ENCODE measurements at places on chromosomes 3 and 15. TPM values are rescaled to one million over a fixed set of nuclear protein-coding genes. Genes with fewer than 3 reads are reported as not detected.

DNA sequence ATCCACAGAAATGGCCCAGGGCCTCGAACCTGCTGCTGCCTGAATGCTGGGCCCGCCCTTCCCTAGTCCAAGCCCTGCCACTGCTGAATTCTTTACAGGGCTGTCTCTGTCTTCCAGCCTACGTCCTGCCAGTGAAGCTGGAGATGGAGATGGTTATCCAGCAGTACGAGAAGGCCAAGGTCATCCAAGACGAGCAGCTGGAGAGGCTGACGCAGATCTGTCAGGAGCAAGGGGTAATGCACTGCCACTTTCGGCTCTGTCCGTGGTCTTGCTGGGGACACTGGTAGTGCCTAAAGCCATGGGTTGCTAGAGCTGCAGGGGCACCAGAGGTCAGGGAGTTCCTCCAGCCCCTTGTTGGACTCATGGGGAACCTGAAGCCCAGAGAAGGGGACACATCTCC lies 115.7 kb downstream of the TMEM266 start:
- no peak for DNase-seq

DNA sequence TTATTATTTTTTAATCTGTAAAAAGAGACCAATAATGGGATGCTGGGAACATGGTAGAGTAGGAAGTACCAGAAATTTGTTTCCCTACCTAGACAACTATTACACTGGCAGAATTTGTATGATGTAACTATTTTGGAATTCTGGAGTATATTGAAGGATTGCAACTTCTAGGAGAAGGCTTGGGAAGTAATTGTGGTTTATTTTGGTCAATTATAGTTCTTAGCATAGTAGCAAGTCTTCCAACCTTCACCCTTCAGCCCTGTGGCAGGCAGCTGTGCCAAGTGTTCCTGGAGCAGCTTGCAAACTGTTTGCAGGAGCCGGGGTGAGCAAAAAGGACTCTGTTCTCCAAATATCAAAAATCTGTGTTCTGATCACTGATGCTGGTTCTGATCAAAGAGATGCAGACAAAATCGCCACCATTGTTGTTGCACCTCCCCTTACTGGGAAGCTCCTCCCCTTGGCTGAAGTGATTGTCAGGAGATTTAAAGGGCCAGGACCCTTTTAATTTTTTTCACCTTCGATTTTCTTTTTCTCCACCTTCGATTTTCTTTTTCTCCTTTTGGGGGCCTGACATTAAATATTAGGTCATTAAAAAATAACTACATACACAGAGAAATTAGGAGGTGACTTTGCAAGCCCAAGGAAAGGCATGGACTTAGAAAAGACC lies 363.3 kb downstream of the SLC9A9 start:
- DNase-seq: peak; percentile 13

Gene PTX3
- total RNA-seq: 216 TPM

Gene SOX14
- total RNA-seq: not detected

DNA sequence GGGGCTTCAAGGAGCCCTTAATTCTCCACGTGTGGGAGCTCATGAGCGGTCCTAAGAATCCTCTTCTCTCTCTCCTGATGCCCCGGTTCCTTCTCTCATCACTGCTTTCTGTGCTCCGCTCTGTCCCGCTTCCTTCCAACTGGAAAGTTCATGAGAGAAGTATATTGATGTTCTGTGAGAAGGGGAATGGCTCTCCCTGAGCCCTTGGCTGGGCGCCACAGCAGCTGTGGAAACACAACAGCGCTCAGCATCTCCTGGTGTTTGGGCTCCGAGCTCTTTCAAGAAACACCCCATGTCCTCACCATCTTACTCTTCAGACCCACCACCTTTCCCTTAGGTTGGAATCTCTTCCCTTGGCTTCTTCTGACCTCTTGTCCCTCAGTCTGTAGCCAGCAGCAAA lies 161.7 kb downstream of the VGLL4 start:
- peak; percentile 46 for DNase-seq

DNA sequence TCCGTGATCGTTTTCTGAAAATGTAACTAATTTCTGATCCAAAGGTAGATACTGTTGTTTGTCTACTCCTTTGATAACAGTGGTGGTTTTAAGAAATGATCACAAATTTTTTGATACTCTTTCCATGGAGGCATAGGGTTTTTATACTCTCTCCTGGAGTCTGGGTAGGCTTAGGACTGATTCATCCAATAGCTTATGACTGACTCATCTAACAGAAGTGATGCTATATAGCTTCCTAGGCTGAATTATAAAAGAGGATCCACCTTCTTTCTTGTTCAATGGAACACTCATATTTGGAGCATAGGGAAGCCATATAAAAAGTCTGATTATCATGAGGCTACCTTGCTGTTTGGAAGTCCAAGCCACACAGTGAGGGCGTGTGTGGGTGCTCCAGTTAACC lies 84.3 kb downstream of the CHST2 start:
- peak; percentile 11 for DNase-seq

DNA sequence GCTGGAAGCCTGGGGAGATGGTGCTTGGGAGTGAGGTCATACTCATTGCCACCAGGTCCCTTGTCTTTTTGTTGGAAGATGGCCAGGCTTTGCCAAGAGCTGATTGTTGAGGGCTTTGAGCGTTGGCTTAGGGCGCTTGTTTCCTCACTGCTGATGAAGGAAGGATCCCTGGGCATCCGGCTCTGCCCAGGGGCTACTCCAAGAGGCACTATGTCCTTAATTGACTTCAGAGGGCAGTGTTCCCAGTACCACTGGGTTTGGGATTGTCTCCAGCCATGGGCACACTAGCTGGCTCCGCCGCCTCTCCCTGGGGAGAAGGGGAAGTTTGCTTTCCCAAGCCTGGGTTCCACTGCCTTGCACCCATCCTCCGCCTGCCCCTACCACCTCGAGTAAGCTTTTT lies 57.2 kb upstream of the RGMA start:
- DNase-seq: no peak

Gene CCR8
- total RNA-seq: not detected

DNA sequence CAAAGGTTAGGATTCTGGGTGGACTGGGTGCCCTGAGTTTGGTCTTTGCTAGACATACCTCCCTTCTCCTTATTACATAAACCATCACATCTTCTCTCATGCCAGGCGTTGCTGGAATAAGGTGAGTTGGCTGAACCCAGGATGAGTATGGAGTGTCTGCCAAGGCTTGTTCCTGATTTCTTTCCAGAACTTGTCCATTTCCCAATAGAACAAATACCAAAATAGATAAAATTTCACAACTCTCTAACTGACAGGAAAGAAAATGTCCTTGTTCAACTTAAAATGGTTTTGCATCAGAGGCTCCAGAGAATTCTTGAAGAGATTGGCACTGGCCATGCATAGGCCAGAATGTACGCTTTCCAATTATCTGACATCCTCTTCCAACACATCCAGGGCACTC lies 291.9 kb downstream of the IGSF11 start:
- DNase-seq: no peak

Gene BUB1B
- 35.2 TPM for total RNA-seq

Gene BTBD1
- total RNA-seq: 69.0 TPM

DNA sequence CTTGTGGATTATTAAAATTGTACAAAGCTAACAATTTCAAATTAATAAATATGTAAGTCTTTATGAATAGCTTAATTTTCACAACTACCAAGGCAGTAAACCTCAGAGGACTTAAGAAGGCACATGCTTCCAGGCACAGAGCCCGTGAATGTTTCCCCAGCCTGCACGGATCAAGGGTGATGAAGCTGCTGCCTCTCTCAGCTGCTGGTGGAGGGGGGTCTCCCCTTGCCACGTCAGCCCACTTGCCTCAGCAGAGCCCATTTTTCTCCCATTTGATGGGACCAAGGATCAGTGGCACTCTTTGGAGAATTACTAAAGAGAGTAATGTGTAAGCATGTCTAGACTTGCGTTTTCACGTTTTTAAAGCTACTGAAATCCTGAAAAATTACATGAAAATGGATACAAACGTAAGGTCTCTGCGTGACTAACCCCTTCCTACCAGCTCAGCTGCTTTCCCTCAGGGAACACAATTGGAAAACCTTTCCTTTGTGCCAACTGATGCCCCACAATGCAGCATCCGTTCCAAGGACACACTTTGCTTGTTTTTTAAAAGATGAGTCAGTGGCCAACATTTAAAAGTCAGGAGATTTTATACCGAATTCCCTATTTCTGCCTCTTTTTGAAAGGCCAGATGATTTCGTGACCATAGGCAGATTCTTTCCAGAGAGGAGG lies 494.1 kb downstream of the GABRG3 start:
- DNase-seq: no peak

DNA sequence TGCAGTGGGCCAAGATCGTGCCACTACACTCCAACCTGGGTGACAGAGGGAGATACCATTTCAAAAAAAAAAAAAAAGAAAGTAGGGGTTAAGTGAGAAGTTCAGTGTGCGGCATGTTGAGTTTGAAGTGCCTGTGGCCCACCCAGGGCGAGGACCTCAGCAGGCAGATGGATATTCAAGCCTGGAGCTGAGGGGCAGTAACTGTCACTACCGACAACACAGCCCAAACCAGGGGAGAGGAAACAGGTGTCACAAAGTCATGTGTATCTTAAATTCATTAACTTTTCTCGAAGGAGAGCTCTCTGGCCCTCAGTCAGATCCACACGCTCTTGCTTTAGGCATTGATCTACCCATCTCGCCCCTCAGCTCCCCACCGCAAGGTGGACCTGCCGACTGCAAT lies 45.3 kb downstream of the FEM1B start:
- no peak for DNase-seq

DNA sequence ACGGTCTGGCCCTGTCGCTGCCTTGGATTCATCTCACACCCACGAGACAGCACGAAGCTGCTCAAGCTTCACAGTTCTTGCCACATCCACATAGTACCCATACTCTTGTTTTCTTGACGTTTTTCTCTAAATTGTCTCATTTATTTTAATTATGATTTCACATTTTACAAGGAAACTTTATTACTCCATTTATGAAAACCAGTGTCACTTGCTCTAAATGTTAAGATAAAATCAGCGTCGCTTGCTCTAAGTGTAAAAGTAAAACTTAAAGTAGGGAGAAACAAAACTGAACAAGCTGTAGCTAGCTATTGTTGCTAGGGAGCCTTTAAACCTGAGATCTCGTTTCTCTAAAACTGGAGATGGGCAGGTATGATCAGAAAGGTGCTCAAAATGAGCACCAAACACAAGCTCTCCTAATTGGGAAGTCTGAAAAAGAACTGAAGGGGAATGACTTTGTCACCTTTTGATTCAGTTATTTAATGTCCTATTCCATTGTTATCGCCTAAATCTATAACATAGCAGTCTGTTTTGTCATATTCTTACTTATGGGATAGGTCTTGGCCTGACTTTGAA lies 680 bp downstream of the IFT122 start:
- peak; percentile 65 for DNase-seq

DNA sequence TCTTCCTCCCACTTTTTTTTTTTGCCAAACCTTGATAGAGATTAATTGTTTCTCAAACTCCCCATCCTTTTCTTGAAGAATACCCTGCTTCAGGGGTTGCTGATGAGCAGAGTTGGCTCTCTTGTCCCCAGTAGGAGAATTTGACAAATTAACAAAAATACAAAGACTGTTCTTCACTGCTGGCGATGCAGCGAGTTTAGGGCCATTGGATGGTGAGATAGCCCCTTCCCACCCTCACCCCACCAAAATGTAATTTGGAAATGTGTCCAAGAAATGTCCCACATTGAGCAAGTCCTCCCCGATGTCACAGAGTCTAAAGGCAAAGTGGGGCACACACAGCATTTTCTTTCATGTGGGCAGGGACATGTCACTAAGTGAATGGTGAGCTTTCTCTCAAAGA lies 136.0 kb upstream of the RARB start:
- no peak for DNase-seq

GRCh38 chr3:188947401-188948280 lies 224.1 kb upstream of the TPRG1 start:
- peak; percentile 98 for DNase-seq

DNA sequence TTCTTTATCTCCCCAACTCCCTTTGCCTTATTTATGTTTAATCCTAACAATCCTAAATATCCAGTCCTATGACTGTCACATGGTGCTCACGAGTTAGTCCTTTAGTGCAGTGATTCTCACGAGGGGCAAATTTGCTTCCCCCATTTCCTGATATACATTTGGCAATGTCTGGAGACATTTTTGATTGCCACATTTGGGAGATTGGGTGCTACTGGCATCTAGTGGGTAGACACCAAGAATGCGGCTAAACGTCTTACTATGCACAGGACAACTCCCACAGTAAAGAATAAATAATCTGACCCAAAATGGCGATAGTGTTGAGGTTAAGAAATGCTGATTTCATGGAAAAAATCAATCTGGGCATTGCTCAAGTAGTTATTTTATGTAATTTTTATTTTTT lies 466.5 kb downstream of the ROBO2 start:
- no peak for DNase-seq

DNA sequence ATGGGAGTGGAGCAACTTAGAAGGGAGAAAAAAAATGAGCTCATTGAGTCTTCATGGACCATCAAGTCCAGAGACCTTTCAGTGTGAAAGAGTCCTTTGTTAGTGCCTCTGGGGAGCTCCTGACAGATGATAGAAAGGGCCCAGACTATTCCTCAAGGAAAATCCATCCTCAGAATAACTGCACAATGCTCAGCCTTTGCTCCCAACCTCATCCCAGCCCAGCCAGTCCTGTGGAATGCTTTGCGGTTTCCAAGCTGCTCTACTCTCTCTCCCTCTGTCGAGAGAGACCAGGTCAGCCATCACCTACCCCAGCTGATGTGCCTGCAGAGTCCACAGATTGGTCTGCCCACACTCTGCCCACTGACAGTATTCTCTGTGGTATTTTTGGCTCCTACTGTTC lies 406.2 kb downstream of the MFSD1 start:
- DNase-seq: peak; percentile 21

Gene SPTSSB
- not detected for total RNA-seq

- peak; percentile 31 for DNase-seq
Observed at GRCh38 chr3:177657243-177657642, 460.0 kb upstream of the TBL1XR1 start.

- DNase-seq: no peak
Observed at GRCh38 chr3:10964537-10965167, 27.9 kb upstream of the SLC6A1 start.

GRCh38 chr15:73560501-73561117 lies 72.6 kb downstream of the NPTN start:
- peak; percentile 89 for DNase-seq

GRCh38 chr3:123884203-123884831 lies at the start of gene MYLK:
MYLK (minus strand) TSS chr3:123884332; CDS start chr3:123793841, 90,491 bp downstream.
- peak; percentile 82 for DNase-seq

Gene ACY1
- total RNA-seq: 26.7 TPM

- no peak for DNase-seq
Observed at GRCh38 chr3:126490619-126491018, 14.9 kb upstream of the ZXDC start.

- DNase-seq: no peak
Observed at GRCh38 chr3:7275396-7275795, 414.5 kb downstream of the GRM7 start.

Gene ALG3
- total RNA-seq: 34.0 TPM

Gene SH2D7
- total RNA-seq: not detected

GRCh38 chr15:101543431-101543830 lies 53.9 kb upstream of the PCSK6 start:
- DNase-seq: no peak

DNA sequence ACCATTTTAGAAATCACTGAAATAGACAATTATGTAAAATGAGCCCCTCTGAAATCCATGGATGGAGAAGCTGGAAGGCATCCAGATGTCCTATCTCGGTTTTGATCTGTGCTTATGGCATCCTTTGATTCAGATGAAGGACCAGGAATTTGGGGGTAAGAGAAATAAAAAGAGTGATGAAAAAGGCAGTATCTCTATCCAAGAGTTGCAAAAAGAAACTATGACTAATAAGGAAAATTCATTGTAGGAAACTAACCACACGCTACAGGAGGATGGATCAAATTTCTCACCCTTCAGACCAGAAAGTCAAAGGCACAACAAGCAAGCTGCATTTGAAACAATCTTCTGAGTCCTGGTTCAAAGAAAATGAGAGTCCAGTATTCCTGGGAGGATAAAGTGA lies 34.8 kb downstream of the SRGAP3 start:
- peak; percentile 78 for DNase-seq

Gene PLA2G4F
- total RNA-seq: not detected
